Left ventricle myocardium inferior (tissue), 1 donor: ENCODE measurements at places on chromosomes 2 and 18.

- DNase-seq, result no peak
Measured at GRCh38 chr2:55425431-55425831, 5.8 kb upstream of the CCDC88A start.

DNA sequence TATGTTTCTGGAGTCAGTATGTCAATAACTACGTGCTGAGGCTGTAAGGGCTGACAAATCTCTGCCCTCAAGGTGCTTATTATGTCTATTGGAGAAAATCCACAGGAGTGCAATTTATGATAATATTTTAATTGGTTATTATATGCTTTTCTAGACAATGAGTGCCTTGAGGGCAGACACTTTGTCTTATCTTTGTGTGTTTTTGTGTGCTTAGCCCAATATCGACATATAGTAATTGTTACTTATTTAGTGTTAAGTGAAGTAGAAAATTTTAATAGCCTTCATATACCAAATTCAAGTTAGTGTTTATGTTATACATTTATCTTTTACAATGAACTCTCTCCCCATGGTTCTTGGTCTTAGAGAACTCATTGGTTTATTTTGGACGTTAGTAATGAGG is 118.9 kb downstream of the WDR7 start:
- DNase-seq, result no peak

- no peak for DNase-seq
Measured at GRCh38 chr18:55893948-55894347, 306.0 kb upstream of the TCF4 start.

DNA sequence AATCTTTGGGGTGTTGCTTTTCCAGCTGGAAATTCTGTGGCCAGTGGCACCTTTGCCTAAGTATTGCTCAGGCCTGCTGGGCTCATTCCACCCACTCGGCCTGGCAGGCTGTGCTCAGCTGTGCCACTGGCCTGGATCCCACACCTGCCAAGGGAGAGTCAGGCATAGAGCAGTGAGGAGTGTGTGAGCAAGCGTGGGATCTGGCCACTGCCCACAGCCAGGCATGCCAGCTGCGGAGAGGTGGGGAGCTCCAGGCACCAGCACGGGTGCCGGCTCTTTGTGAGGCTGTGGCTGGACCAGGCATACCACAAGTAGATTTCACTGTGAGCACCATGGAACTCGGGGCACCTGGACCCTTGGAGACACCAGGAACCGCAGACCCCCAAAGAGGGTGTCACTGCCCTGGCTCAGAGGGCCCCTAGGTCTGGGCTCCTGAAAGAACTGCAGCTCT is 118.1 kb upstream of the MAP2 start:
- DNase-seq, result no peak
